ENCODE measurements at places on chromosomes 12 and 14.

DNA sequence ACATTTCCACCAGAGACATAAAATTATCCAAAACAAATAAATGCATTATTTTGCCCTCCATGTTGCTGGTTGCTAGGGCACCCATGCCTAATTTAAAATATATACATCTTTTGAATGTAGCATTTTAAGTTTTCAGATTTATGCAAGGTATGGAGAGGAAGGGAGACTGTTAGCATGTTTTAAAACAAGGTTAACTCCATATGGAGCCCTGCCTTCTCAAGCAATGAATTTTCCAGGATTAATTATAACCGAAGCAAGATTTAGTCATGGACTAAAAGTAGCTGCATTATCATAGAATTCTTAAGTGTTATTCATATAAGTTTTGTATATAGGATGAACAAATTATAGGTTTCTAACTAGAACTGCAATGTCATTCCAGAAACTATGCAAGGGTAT, 37.2 kb downstream of the TRMT5 start:
- no peak for DNase-seq

DNA sequence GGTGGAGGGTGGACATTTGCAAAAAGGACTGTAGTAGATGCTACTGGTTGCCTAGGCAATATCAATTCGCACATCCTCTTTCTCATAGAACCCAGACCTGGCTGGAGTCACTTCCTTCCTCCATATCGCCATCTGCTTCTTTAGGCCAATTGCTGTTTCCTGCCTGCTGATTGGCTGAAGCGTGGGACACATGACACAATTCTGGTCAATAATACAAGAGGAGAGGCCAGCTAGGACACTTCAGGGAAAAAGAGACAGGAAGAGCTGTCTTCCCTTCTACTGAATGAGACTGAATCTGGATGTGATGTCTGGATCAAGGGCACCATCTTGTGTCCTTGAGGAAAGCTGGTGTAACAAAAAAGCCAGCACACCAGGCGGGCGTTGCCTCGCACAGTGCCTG, 53.8 kb downstream of the TRPV4 start:
- no peak for DNase-seq

GRCh38 chr14:39991041-39991440, 558.8 kb upstream of the FBXO33 start:
- DNase-seq = no peak

- DNase-seq = no peak
Observed at GRCh38 chr12:131617596-131618302, 93.1 kb upstream of the SFSWAP start.

DNA sequence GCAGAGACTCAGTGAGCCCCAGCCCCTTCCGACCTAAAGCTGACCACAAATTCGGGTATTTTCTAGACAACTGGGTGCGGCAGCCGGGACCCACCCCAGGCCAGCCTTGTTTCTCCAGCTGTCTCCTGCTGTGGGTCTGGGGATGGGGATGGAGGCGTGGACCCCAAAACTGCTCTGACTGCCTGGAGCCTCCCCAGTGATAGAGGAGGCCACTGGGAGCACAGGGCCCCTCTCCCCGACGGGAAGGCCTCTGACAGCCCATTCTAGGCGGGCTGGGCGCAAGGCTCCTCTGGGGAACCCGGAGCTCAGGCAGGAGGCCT, 38.2 kb upstream of the TDRD9 start:
- no peak for DNase-seq

DNA sequence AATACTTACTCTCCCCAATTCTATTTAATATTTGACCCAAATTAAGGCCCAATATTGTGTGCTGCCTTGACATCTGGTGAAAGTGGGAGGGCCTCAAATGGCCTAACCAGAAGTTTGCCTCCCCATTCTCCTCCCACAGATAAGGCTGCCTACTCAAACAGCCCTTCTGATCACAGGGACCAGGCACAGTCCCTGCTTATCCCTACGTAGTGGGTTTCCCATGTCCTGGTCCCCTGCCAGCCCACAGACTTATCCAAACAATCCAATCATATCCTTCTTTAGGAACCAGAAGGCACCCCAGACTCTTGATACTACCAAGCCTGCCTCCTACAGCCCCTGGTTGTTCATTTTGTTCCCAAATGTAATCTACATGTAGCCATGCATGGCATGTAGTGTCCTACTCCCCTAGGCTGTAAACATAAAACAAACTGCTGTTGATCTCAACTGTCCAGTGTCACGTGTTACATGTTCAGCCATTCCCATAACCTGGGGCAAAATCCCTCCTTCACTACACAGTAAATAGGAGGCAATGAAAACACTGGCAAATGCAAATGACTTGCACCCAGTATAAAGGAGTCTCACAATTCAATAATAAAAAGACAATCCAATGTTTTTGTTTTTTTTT, 49.3 kb downstream of the EEA1 start:
- DNase-seq = no peak

- DNase-seq = no peak
Observed at GRCh38 chr12:132049876-132050275, 94.2 kb downstream of the DDX51 start.

DNA sequence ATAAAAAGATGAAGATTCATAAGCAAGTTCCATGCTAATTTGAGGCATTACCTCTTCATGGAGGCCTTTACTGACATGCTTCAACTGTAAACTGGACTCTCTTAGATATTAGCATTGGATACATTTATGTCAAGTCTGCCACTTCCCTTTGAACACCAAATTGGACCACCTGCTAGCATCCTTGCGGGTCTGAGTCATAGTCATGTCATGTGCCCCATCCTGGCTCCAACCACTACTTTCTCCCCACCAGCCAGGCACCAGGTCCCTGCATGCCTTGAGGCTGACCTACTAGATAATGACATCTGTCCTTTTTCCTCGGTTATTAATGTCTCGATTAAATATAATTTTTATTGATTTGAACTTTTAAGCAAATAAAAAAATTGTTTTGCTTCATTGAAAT, 32.9 kb upstream of the EEA1 start:
- DNase-seq = no peak

DNA sequence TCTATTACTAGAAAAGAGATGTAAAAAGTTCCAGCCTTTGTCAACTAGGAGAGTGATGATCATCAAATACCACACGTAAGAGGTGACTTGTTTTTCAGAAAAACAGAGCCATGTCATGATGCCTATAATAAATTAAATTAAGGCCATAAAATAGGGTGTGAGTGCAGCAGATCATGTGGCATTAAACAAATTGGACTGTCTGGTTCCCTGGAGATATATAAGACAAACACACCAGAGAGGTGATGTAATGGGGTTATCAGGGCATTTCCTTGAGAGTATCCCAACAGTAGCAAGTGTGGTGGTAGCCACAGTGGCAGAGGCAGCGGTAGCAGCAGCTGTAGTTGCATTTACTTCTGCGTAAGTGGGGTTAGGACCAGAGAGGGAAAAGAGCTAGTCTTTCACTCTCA, 14.6 kb upstream of the GALNT6 start:
- DNase-seq = no peak

GRCh38 chr12:96187956-96188355, 6.2 kb upstream of the ELK3 start:
- DNase-seq = no peak

DNA sequence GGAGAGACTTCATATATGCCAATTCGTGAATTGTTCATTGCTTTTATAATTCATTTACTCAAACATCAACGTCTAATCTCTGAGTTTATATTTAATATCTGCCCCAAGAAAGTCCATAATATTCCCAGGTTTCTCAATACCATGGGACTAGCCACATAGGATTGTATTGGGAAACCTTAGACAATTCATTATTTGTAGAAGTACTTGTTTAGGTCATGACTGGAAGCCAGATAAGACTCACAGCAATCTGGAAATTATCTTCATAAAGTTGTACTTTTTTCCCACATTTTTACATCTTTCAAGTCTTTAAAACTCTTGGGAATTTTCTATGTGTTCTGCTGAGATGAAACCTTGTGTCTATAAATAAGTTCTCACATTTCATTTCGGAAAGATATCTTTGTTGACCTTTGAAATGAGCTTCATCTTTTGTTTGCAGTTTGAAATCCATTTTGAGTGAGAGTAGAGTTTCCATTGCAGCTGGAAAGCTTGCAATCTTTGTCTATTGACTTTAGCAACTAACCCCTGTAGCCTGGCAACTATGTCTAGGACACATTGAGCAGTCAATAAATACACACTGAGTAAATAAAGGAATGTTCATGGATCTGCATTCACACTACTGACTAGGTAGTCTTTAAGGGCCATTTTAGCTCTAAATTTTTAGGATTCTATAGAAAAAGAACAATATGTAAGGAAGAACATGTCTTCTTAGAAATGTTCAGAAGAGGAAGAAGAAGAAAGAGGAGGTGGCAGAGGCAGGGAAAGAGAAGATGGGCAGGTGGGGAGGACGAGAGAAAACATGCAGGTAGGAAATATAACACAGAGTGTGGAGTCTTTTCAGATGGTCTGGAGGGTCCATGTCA, 154.4 kb downstream of the LRIG3 start:
- DNase-seq = no peak

- DNase-seq = no peak
Observed at GRCh38 chr12:1917172-1918070, 1.0 kb downstream of the CACNA2D4 start.

DNA sequence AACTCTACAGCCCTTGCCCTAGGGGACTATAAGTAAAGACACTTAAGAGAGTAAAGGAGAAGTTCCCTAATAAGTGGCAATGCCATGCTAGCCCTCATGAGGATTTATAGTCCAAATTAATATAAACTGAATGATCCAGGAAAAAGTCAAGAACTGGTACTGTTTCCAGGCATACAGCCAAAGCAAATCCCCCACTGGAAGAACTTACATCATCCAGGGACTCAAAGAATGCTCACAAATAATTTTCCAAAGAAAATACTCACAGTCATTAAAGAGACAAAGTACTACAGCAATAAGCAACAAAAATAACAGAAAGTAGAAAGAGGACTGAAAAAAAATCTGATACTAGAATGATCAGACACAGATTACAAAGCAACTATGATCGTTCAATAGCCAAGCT, 79.7 kb upstream of the RAP1B start:
- DNase-seq = no peak

All from GM18507 (cell line).